D341Med (cell line): ENCODE measurements at places on chromosomes 2 and 18.

- DNase-seq, result no peak
Measured at GRCh38 chr2:119481501-119482455, 42.5 kb downstream of the SCTR start.

- DNase-seq, result no peak
Measured at GRCh38 chr2:72570413-72570812, 255.4 kb downstream of the EXOC6B start.

DNA sequence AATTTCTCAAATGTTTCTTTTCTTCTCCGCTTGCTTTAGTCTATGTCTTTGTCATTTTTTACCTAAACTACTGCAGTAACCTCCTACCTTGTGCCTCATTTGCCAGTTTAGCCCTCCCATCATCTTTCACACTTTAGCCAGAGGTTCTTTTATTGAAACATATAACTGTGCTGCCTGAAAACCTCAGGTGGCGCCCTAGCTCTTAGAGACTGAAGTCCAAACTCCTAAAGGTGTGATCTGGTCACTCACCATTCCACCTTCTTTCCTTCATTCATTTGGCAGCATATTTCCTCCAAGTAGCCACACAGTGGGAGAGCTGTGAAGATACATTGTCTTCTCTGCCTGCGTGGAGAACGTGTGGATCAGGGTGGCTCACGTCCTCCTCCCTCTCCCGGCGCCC, 98.2 kb upstream of the MAPRE2 start:
- no peak for DNase-seq

DNA sequence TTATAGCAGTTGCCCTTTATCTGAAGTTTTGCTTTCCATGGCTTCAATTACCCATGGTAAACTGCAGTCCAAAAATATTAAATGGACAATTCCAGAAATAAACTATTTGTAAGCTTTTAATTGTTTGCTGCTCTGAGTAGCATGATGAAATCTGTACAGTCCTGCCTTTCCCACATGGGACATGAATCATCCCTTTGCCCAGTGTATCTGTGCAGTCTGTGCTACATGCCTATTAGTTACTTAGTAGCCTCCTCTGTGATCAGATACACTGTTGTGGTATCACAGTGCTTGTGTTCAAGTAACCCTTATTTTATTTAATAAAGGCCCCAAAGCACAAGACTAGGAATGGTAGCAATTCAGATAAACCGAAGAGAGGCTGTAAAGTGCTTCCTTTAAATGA, 810.6 kb upstream of the PIK3C3 start:
- no peak for DNase-seq

GRCh38 chr18:44922968-44923367, 242.3 kb downstream of the SETBP1 start:
- DNase-seq, result no peak

DNA sequence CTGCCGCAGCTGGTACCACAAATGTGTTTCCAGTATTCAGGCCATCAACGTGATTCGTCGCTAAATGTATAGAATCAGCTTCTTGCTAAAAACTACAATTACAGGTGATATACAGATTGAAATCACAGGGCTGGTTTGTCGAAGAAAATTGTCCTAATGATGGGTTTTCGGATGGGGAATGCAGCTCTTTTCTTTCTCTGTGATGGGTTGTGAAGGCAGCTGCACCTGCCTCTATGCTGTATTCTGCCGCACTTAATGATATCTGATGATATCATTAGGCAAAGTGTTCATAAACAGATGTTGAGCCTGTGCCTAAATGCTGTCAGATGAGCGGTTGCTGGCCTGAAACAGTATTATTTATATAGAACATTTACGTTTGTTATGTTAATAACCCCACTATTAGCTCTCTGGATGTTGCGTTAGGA, 218.1 kb downstream of the ARHGAP15 start:
- DNase-seq, result no peak

GRCh38 chr2:221501210-221501882, 70.8 kb downstream of the EPHA4 start:
- DNase-seq, result no peak

DNA sequence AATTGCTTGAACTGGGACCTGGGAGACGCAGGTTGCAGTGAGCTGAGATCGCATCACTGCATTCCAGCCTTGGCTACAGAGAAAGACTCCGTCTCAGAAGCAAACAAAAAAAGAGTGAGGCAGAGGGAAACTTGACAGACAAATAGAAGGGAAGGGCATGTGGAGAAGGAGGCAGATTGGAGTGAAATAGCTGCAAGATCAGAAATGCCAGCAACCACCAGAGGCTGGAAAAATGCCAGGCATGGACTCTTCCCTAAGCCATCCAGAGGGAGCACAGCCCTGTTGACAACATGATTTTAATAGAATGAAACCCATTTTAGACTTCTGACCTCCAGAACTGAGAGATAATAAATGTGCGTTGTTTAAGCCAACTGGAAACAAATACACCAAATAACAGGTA, 447.2 kb upstream of the SPHKAP start:
- no peak for DNase-seq

DNA sequence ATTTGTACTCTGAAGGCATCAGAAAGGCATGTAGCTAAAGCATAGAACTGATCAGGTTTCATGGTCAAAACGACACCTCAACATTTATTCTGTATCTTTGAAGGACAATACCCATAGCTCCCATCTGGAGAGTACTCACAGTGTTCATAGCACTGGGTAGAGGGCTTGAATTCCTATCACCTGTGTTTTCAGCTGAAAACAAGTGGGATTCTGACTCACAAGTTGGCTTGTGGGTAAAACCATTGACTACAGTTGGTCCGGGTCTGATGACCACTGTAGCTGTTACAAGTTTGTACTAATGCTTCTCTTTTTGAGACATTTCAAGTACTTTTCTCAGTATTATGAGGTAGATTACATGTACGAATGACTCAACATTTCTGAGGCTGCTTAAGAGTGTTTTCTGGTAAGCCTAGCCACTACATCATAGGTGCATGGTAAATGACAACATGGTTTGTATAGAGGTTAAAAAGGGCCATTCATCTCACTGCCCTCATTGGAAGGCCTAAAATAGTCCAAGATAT, 68.6 kb upstream of the PELI1 start:
- no peak for DNase-seq

DNA sequence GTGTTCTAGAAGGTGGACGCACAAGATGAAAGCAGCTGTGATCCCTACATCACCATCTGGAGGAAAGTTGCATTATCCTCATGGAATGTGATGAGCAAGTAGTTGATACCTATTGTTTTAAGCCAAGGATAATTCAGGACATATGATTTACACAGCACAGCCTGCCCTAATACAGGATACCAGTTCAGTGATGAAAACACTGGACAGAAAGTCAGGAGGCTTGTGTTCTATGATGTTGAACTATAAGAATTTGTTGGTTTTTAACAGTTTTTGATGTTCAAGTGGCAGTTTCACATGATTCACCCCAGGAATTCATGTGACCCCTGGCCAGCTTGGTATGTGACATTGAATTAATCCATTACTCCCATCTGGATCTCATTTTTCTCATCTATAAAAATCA, 6.2 kb upstream of the CHST10 start:
- DNase-seq, result no peak

GRCh38 chr2:88053296-88053695, 2.3 kb downstream of the KRCC1 start:
- DNase-seq, result no peak

DNA sequence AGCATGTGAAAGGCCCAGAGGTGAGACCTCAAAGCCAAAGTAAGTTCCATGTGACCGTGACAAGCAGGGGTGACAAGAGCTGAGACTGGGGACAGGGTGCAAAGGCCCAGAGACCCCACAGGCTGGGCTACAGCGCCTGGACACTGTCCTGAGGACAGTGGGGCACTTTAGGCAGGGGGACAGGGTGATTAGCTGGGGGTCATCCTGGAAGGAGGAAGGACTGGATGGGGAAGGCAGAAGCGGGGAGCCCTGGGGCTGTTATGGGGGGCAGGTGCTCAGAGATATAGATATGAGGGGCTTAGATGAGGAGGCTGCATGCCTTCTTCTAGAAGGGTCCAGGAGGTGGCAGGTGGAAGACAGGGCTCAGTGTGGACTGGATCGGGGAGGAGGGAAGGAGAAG, 31.5 kb downstream of the KIF1A start:
- DNase-seq, result no peak

GRCh38 chr2:5123582-5124196, 568.5 kb upstream of the SOX11 start:
- DNase-seq, result no peak

- no peak for DNase-seq
Measured at GRCh38 chr2:42113452-42113851, 55.7 kb upstream of the EML4 start.

- DNase-seq, result no peak
Measured at GRCh38 chr2:17634997-17635396, 94.5 kb downstream of the VSNL1 start.

DNA sequence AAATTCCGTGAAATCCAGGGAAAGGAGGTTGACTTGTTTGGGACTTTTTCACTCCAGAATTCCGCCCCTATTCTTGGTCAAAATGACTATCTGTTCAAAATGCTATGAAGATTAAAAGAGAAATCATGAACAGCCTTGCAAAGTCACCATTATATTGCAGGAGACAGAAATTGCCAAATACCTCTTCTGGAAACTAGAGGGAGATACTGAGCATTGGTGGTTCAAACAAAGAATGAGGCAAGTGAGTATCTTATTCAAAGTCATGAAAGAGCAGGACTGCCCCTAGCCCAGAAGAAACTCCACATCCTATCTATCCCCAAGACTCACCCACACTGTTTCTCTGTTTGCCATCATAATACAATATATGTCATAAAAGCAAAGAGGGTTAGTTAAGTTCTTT, 862.3 kb upstream of the POU3F3 start:
- DNase-seq, result peak; percentile 11

DNA sequence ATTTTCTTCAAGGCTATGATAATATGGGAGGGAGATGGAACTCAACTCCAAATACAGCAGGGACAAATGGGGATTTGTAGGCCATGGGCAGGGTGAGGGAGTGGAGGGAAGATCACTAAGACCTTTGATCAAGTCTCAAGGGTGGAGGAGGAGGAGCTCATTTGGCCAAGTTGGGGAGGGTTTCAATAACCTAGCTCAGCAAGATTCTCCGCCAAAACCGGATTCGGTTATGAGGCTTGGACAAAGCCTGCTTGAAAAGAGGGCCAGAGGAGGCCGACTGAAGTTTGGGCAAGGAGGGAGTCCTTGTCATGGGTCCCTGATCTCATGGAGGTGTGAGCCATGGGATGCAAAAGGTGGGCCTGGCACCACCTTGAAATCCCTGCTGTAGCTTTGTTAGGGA, 68.8 kb downstream of the TSN start:
- DNase-seq, result no peak

DNA sequence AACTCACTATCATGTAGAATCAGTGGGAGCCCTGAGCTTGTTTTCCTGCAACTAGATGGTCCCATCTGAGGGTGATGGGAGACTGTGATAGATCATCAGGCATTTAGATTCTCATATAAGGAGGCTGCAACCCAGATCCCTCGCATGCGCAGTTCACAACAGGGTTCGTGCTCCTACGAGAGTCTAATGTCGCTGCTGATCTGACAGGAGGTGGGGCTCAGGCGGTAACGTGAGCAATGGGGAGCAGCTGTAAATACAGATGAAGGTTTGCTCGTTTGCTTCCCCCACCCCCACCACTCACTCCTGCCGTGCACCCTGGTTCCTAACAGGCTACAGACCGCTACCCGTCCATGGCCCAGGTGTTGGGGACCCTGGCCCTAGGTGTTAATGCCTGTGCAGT, 113.6 kb downstream of the RNF144A start:
- DNase-seq, result no peak

- no peak for DNase-seq
Measured at GRCh38 chr2:188016917-188017316, 274.8 kb upstream of the GULP1 start.

DNA sequence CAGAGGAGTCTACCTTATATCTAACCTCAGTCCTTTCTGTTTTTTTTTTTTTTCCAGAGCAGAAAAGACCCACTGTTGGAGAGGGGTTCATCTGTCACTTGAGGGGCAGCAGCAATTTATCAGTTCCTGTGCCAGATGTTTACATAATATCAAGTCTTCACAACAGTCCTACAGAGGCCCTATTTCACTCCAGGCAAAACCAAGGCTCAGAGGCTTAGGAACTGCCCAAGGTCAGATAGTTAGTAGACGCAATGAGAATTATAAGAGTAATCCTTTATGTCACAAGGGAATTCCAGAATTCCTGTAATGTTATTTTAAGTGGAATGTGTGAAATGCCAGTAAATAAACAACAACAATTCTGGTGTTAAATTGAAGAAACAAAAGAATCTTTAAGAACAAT, 696.1 kb downstream of the NRXN1 start:
- no peak for DNase-seq

- no peak for DNase-seq
Measured at GRCh38 chr18:78199611-78200010, 780.0 kb upstream of the SALL3 start.
